ENCODE measurements at places on chromosomes 16 and 17.

- DNase-seq = no peak
These were observed 29.5 kb downstream of the UBN1 start for GRCh38 chr16:4876646-4877379.

DNA sequence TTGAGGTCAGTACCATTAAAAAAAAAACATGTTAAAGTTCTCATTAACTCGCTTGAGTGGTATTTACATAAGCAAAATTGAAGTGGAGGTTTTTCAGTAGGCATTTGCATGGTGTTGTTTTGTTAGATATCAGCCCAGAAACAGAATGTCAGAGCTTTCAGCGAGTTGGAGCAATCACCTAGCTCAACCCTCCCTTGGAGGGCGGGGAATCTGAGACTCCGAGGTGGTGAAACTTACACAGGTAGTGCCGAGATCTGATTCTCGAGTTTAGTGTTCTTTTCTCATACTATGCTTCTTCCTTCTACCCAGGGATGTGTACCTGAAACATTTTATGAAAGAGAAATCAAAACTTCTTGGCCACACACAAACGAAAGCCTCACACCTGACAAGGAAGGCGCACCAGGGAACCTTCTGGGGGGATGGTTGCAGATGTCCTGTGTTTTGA, 6.6 kb downstream of the SEC14L1 start:
- no peak for DNase-seq

GRCh38 chr17:64998436-64999190, 57.9 kb downstream of the GNA13 start:
- DNase-seq = no peak

DNA sequence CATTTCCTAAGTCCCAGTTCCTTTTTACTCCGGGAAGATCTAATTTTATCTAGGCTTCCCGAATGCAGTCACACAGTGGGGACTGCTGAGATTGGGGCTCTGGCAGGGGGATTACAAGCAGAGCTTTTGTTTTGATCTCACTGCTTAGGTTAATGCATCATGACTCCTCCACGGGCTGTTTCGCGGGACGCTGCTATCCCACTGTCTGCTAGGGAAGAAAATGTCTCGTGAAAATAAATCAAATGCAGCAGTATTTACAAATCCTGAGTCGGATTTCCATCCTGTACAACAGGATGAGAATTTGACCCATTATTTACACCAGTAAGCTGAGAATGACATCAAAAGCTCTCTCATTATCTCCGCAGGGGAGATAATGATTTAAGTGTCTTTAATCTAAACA, 83.8 kb downstream of the CDH11 start:
- DNase-seq = no peak

DNA sequence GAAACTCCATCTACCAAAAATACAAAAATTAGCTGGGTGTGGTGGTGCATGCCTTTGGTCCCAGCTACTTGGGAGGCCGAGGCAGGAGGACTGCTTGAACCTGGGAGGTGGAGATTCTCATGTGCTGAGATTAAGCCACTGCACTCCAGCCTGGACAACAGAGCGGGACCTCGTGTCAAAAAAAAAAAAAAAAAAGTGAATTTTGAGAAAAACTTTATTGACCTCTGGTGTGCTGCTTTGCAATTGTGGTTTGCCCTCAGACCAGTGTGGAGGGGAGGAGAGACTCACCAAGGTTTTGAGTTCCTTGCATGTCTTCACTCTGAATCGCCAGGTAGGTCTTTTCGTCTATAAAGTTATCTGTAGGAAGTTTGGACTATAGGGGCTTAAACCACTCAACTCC, 145.2 kb downstream of the CPPED1 start:
- DNase-seq = no peak

DNA sequence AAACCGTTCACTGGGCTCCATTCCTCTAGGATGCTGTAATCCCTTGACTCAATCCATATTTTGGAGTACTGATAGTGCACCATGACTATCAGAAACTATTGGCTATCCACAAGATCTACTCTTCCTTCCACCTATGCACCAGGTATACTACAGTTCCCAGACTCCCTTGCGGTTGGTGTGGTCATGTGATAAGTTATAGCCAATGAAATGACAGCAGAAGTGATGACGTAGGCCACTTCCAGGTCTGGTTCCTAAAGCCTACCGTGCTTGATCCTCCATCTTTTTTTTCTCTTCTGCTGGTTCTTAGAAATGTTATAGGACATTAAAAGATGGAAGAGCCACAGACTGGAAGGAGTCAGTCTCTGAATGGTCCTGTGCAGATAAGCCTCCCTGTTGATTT, 278.8 kb upstream of the C16orf82 start:
- DNase-seq = no peak

DNA sequence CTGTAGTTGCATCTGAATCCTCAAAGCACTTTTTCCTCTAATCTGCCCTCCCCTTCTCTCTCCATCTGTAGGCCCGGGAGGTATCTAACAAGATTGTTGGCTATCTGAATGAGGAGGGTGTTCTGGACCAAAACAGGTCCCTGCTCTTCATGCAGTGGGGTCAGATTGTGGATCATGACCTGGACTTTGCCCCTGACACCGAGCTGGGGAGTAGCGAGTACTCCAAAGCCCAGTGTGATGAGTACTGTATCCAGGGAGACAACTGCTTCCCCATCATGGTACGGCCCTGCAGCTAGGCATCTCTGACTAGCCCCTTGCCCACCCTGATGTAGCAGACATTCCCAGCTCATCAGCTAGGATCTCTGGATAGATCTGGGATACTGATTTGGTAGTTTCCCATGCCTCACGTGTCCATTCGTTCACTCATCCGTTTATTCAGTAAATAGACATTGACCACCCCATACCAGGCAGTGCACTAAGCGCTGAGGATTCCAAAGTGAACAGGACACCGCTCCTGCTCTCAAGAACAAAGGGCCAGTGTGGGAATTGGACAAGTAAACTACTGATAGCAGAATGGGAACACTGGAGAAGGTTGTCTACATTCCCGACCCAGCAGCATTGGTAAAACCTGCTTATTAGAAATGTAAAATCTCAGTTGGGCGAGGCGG, 12.1 kb downstream of the LPO start:
- DNase-seq = no peak

- no peak for DNase-seq
These were observed 32.0 kb downstream of the SBK1 start for GRCh38 chr16:28324235-28324886.

GRCh38 chr17:970364-970763, 9.2 kb downstream of the NXN start:
- DNase-seq = no peak

DNA sequence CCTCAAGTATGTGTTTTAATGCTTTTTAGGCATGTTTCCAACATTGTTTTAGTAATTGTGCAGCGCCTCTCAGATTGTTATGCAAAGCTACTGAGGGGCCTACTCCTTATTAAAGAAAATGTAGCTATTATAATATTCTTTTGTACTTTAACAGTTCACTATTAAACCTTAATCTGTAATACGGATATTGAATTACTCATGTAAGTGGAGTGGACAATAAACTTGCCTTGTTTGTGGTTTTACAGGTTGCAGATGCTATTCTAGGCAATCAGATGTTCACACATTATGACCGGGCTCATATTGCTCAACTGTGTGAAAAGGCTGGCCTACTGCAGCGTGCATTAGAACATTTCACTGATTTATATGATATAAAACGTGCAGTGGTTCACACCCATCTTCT, 41.0 kb downstream of the PTRH2 start:
- no peak for DNase-seq

GRCh38 chr16:17557480-17557879, 86.7 kb upstream of the XYLT1 start:
- no peak for DNase-seq

DNA sequence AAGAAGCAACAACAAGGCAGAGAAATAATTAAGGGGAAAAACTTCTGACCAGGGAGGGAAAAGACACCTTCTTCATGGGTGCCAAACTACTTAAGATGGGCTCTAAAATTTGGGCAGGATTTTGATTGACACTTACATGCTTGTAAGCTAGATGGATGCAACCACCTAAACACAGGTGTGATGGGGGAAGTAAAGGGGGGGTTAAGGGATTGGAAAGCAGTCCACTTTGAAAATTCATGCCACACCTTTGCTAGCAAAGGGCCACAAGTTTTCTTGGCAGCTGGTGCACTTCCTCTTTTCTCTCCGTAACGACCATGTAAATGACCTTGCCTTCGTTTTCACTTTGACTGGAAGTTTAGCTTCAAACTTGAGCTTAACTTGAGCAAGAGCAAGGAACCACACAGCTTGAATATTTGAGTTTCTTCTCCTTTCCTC, 14.3 kb upstream of the PRKAR1A start:
- DNase-seq = no peak

- no peak for DNase-seq
These were observed 1.4 kb upstream of the SPNS2 start for GRCh38 chr17:4497101-4497824.

DNA sequence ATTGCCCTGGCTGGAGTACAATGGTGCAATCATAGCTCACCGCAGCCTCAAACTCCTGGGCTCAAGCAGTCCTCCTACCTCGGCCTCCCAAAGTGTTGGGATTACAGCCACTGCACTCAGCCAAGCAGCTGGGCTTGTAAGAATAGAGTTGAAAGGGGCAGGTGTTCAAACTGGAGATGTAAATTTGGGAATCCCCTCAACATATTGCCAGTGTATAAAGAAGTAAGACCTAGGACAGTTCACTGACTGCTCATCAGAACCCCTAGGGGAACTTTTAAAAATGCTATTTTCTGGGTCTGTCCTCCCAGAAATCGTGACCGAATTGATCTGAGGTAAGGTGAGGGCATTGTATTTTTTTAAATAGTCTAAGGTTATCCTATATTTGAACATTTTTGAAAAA, 8.9 kb upstream of the DNAJA2 start:
- no peak for DNase-seq

GRCh38 chr17:48505788-48506187, 25.0 kb downstream of the HOXB1 start:
- DNase-seq = peak; percentile 79

GRCh38 chr16:83116274-83116892, 489.6 kb downstream of the CDH13 start:
- DNase-seq = no peak

GRCh38 chr16:25027281-25027680, 12.1 kb upstream of the ARHGAP17 start:
- DNase-seq = no peak

DNA sequence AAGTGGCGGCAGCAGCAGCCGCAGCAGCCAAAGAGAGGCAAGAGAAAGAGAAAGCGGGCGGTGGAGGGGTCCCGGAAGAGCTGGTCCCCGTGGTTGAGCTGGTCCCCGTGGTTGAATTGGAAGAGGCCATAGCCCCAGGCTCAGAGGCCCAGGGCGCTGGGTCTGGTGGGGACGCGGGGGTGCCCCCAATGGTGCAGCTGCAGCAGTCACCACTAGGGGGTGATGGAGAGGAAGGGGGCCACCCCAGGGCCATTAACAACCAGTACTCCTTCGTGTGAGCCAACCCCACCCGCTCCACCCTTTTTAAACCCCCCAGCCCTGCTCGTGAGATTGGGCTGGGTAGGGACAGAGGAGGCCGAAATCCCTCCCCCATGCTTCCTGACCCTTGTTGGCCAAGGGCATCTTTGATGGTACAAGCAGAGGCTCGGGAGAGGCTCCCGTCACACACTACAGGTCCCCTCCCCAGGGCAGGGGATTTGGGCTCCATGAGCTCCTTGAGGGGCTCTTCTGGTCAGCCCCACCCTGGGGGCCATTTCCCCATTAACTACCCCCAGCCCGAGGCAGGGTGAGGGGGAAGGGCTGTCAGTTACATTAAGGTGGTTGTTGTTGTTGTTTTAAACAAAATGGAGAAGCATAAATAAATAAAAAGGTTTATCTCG, 4.6 kb upstream of the ATP2A1 start:
- peak; percentile 64 for DNase-seq

DNA sequence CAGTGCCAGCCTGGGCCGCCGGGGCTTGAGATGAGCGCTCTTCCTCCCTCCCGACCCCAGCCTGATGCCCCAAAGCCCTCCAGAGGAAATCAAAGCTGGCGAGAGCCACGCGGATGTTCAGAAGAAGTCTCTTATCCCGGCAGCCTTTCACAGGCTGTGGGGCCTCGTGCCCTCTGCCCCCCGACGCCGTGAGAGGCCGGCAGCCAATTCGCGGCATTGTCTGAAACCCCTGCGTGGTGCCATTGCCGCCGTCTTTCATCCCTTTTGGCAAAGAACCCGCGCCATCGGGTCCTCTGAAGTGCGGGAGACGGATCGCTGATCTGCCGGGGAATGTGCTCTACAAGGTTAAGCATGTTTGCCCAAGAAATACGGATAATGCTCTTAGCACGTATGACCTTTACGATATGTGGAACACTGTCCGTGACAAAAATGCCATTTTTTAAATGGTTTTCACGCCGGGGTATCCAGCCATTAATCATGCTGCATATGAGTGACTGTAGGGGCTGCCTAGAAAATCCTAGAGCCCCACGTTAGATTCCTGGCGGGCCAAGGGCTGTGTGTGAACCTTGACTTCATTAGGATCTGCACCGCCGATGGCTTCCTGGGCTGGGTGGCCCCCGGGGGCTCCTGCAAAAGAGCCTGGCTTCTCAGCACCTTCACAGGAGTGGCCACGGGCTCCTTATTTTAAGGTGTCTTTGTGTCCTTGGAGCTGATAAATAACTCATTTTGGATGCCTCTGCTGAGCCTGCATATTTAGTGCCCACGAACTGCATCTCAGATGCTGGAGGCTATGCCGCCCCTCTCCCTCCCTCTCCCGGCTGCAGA, 165.1 kb upstream of the TNRC6C start:
- DNase-seq = no peak

- DNase-seq = no peak
These were observed 127.9 kb downstream of the NPIPB5 start for GRCh38 chr16:22638393-22639206.

- peak; percentile 26 for DNase-seq
These were observed 996 bp downstream of the SUMO2 start for GRCh38 chr17:75181608-75182318.

- no peak for DNase-seq
These were observed 36.3 kb downstream of the OR1D5 start for GRCh38 chr17:3026856-3027751.

- no peak for DNase-seq
These were observed 37.9 kb downstream of the IRF8 start for GRCh38 chr16:85936816-85937215.

- no peak for DNase-seq
These were observed 11.1 kb downstream of the FLCN start for GRCh38 chr17:17225901-17226300.

DNA sequence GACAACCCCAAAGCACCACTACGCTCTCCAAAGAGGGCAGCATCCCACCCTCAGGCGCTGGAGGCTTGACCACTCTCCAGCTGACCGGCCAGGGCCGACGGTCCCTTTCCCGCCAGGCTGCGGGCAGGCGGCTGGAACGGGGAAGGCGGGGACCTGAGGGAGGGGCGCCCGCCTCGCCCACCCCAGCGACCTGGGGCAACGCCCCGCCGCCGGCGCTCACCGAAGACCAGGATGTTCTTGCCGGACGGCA, 431 bp downstream of the DYNC1LI2 start:
- DNase-seq = no peak

- DNase-seq = no peak
These were observed 140.9 kb upstream of the PMFBP1 start for GRCh38 chr16:72312828-72313227.

All from hepatic stellate cell (primary cell).